Fibroblast of skin of right biceps (primary cell): ENCODE measurements at places on chromosomes 2 and 18.

DNA sequence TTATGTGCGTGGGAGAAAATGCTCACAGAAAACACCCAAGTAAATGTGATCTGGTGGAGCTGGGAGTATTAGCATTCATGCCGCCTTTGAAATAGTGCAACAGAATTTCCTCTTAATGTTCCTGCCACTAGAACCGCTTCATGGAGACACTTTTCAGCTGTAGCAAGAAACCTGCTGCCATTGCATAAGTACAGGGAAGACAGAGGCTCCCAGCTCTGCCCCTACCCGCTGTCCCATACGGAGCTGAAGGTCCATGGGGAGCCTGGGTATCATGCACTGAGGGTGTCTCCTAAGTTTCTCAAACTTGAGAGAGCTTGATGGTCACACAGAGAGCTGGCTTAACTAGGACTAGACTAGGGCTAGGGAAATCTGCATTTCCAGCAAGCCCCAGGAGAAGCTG is 49.6 kb downstream of the CRIM1 start:
- DNase-seq: no peak

DNA sequence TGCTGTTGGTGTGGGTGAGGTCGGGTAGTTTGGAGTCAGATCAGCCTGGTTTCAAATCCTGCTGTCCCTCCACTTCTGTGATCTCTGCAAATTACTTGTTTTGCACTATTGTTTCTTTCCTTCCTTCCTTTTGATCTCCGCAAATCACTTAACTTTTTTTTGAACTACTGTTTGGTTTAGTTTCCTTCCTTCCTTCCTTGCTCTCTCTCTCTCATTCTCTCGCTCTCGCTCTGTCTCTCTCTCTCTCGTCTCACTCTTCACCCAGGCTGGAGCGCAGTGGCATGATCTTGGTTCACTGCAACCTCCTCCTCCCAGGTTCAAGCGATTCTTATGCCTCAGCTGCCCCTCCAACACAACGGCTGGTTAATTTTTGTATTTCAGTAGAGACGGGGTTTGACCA is 141.6 kb upstream of the ITGA6 start:
- no peak for DNase-seq

GRCh38 chr2:21939967-21940366 is 816.2 kb downstream of the TDRD15 start:
- peak; percentile 78 for DNase-seq

GRCh38 chr2:202014318-202014717 is 19.3 kb upstream of the FZD7 start:
- DNase-seq: peak; percentile 52

GRCh38 chr2:118221536-118222272 is 133.4 kb downstream of the INSIG2 start:
- DNase-seq: peak; percentile 78

DNA sequence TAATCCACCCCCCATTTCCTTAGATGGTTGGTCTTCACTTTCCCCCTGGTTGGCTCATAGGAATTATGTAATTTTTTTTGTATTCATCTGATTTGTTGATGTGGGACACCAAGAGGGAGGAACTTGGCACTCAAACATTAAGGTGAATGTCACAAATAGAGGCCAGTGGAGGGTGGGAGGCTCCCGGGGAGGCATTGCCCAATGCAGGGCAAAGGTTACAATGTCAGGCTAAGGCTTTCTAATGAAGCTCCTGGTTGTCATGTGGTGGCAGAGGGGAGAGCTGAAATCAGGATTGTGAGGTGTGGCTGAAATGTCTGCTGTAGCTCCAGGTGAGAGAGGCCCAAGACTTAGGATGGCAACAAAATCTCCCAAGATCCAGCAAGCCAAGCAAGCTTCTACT is 42.7 kb downstream of the MPHOSPH10 start:
- no peak for DNase-seq
